Kasumi-1 (cell line): ENCODE measurements at places on chromosomes 7 and 10.

- no peak for DNase-seq
Measured at GRCh38 chr7:121159553-121159952, 169.2 kb upstream of the WNT16 start.

GRCh38 chr7:52340067-52340466, 695.4 kb upstream of the POM121L12 start:
- no peak for DNase-seq

DNA sequence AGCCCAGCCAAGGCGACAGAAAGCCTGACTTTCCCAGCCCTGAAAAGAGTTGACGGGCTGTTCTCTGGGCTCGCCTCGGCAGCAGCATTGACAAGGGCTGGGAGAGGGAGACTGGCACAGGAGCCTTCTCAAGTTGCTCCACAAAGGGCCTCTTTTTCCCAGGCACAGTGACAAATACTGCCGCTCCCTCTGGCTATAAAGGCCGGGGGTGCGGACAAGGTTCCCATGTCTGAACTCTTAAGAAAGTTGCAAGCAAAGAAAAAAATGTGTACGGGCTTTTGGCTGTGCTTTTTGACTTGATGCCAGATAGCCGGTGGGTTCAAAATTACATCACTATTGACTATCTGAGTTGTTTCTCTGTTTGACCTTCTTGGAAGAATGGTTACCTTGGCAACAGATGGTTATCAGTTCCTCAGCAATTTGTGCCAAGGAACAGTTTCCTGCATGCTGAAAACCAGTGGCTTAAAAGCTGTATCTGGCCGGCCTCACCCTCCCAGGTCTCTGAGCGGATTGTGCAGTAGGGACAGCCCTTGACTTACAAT, 115.9 kb upstream of the EEPD1 start:
- no peak for DNase-seq

DNA sequence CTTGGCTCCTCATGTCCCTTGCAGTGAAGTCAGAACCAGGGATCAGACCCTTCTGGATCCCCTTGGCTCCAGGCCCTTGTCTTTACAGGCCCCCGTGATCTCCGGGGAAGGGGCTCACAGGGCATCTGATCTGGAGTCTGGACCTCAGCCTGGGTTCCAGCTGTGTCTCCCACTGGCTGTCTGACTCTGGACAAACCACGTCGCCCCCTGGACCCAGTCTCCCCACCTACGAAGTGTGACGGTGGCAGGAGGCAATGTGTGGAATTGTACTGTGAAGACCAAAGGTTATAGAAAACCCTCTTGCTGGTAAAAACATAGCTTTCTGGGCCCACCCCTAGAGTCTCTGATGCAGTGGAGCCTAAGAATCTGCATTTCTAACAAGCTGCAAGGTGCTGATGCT, 15.5 kb upstream of the C10orf71 start:
- DNase-seq = no peak

- peak; percentile 10 for DNase-seq
Measured at GRCh38 chr10:114694752-114695151, 36.7 kb upstream of the ABLIM1 start.

GRCh38 chr7:110544194-110544593, 546.7 kb upstream of the LRRN3 start:
- no peak for DNase-seq

DNA sequence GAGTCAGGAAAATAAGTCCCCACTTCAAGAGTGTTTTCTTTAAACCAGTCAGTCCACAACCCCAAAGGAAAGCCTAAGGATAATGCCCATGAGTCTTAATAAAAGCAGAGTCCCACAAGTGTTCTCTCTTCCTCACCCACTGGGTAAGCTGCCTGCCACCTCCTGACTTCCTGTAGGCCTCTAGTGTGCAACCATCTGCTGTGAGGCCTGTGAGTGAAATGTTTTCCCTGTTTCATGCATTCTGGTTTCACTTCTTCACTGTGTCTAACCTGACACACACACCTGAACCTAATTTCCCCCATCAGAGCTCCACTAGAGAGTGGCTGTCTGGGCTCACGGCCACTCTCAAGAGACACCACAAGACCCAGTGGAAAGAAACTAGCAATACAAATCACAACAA, 38.9 kb upstream of the GDF10 start:
- DNase-seq = peak; percentile 47

DNA sequence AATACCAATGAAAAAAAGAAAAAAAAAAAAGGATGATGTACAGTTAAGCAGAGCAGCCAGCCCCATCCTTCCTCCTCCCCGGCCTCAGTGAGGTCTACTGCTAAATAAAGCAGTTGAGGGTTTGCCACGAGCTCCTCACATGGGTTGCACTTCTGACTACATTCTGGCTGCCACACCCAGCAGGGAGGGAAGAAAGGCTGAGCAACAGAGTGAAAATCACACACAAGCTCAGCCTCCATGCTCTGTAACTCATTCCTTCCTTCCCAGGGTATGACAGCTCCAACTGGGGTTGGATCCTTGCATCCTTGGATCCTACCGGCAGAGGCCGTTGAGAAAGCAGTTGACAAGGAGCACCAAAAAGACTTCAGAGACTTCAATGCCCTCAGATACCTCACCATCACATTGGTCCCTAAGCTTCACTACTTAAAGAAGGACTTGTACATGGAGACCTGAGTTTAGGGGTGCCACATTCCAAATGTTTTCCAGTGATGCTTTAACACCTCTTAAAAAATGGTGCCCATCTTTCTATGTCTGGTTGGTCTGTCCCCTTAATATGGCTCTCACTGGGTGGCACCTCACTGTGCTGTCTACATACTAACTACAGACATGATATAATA, 52.9 kb upstream of the PIK3CG start:
- DNase-seq = peak; percentile 5

GRCh38 chr7:12827219-12827821, 139.9 kb downstream of the ARL4A start:
- DNase-seq = no peak

- DNase-seq = no peak
Measured at GRCh38 chr7:144524271-144524670, 120.8 kb upstream of the NOBOX start.

- no peak for DNase-seq
Measured at GRCh38 chr7:118080947-118081346, 103.0 kb upstream of the LSM8 start.

- DNase-seq = no peak
Measured at GRCh38 chr7:28405662-28406061, 6.7 kb upstream of the CREB5 start.

- no peak for DNase-seq
Measured at GRCh38 chr10:71666639-71667386, 52.8 kb downstream of the C10orf105 start.

DNA sequence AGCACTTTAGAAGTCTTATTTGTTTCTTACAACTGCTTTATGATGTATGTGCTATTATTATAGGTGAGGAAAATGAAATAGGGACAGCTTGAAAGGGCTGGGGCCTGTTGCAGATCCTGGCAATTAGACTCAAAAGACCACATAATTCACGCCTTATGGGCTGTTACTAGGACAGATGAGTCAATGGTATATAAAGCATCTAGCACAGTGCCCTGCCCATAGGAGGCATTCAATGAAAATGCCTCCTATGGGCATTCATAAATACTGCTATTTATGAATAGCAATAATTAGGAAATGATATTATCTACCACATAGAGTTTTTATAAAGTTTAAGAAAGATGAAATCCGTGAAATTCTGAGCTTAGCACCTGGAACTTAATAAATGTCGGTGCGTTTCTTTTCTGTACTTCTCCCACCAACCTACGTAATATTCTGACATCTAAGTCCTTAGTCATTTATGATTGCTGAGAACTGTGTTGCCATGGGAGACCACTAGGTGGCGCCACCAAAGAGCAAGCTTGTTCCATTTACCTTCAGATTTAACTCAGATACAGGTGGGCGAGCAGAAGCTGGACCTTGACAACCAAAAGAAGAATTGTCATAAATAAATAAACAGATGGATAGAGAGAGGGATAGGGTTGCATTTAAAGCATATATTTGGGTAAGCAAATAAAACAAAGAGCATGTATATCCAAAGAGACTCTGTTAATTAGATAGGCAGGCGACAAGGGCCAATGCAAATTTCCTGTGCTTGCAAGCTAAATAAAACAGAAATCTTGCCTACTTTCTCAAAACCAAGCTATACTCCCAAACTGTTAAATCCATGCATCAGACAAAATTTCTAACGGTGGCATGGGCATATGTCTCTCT, 699.9 kb downstream of the INHBA start:
- peak; percentile 60 for DNase-seq

GRCh38 chr10:103772096-103772845, 83.1 kb downstream of the SH3PXD2A start:
- DNase-seq = peak; percentile 78

DNA sequence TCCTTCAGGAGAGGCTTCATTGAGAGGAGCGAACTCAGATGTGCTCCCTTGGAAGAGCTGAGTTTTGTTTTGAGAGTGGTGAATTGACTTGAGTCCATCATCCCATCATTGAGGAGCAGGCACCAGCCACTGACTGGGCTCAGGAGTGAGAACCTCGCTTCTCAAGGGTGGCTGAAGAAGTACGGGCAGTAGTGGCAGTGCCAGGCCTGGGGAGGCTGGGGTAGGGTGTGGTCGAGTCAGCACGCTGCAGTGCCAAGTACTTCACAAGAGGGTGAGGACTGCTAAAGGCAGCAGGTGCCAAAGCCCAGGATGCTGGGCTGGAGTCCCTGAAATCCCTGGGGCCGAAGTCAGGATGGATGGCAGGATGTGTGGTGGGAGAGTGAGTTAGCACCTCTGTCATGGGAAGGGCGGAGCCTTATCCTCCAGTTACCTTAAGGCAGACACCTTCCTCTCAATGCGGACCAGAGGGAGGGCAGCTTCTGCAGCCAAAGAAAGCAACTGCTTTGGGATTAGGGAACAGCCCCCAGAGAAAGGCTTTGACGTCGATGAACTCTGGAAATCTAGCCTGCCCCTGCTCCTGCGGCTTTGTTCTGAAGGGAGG, 210.3 kb downstream of the CAMK1D start:
- no peak for DNase-seq

DNA sequence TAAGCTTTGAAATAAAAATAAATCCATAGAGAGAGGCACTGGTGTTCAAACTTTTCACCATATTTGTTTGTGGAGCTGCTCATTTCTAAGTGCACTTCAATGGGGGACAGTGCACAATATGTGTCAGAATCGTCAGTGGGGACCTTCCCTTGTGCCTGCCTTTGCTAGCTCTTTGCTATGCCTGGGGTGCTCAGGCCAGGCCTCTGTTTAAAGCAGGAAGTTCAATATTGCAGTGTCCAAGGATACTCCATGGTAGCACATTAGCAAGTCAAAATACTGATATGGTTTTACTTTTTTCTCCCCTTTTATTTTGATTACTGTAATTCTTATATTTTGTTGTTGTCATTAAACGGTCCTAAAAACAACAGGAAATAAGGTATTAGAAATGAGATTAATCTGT, 113.4 kb downstream of the POU6F2 start:
- no peak for DNase-seq

- no peak for DNase-seq
Measured at GRCh38 chr10:35202050-35202449, 75.4 kb downstream of the CREM start.

GRCh38 chr7:140888087-140888486, 36.6 kb downstream of the BRAF start:
- DNase-seq = no peak

DNA sequence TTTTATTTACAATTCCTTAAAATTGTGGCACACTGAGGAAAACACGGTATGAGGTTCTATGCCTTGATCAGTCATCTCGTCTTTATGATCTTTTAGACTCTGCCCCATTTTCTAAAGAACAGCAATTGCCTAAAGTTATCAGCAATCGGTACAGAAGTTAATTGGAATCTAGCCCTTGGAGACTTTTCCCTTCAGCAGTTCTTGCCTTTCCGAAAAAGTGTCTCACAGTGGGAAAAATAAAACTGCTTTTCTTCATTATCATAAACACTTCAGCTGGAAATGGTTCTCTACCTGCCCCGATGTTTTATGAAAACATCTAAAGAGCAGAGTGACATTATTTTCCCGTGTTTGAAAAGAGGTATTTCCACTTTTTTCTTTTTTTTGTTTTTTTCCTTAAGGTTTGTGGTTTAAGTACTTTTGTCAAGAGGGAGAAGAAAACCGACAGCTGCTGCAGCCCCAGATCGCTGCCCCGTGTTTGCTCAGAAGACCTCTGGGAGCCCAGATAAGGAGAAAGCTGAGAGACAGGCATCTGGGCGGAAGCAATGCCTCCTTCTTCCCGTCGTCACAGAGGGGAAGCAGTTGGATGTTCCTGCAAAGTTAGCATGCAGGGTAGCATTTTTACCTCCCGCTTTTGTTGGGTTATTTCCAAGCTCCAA, 149.7 kb downstream of the FRMD4A start:
- DNase-seq = no peak

DNA sequence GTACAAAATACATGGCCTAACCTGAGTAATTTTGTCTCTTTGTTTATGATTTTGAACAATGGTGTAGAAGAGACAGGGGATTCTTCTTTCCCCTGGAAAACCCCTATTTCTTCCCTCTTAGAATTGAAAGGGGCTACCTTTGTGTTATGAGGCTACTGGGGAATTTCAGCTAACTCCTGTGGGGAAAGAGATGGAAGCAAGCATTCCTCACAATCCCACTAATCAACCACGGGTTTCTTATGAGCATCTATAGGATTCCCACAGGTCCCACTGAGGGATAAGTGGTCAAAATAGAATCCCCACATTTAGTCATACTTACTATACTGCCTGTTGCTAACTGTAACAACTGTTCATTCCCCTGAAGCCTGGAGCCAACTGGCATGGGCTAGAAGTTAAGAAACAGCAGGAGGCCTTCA, 32.2 kb upstream of the ITGB8 start:
- DNase-seq = no peak

GRCh38 chr10:98513704-98514103, 67.0 kb upstream of the HPS1 start:
- DNase-seq = no peak

DNA sequence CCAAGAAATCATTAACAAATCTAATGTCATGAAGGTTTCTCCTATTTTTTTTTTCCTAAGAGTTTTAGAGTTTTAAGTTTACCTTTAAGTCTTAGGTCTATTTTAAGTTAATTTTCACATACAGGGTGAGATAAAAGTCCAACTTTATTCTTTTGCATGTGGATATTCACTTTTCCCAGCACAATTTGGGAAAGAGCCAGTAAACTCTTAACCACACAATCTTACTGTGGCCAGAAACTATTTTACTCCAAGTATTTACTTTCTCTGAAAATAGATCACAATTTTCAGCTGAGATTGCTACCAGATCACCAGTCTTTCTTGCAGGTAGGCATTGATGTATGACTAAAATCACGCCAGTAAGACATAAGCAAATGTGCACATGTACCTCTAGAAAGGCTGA, 728.5 kb downstream of the TNS3 start:
- DNase-seq = no peak
